ENCODE measurements at places on chromosomes 1 and 21. TPM values are rescaled to one million over a fixed set of nuclear protein-coding genes. Genes with fewer than 3 reads are reported as not detected.

SERPINC1 gene
- 0.82 TPM for polyA plus RNA-seq

FCN3 gene
- polyA plus RNA-seq: 240 TPM

CYP4B1 gene
- polyA plus RNA-seq: 4.8 TPM

- no peak for DNase-seq
- no peaks in the 10 kb centered on the region for H3K27me3 ChIP-seq
- H3K4me1 ChIP-seq: peaks cover 2% of the 10 kb centered on the region
Measured at GRCh38 chr1:165629151-165629550, 1.9 kb upstream of the MGST3 start.

- H3K4me1 ChIP-seq: no peaks in the 10 kb centered on the region
- no peaks in the 10 kb centered on the region for H3K27me3 ChIP-seq
- H3K36me3 ChIP-seq: no peaks in the 10 kb centered on the region
- peak; percentile 86 for DNase-seq
- no peak overlapping the region for H3K4me3 ChIP-seq
Measured at GRCh38 chr1:203117611-203118575, 9.6 kb upstream of the ADORA1 start.

DNA sequence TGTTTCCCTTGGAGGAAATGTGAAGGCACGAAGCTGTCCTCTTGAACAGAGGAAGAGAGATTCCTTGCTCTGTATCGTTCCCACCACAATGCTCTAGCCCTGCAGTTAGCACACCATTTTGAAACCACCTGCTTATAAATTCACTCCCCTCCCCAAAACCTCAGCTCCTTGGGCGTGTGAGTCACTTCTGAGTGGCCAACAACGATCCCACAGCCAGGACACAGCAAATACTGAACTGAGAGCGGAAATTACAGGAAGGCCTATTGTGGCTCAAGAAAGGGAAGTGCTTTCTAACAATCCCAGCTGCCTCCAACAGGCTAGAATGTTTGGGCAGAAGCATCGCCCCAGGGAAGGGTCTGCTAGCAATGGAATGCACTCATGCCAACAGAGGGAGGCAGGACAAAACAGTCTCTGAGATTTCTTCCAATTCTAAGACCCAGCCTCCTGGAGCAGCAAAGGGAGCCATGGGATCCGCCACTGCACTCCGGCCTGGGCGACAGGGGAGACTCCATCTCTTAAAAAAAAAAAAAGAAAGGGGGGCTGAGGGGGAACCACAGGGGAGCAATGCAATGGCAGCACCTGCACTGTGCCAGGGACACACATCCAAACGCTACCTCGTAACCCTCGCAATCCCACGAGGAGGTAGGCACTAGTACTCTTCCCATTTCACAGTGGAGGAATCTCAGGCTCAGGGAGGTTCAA, 1.9 kb downstream of the TMEM53 start:
- peaks cover 25% of the 10 kb centered on the region for H3K4me1 ChIP-seq
- H3K27me3 ChIP-seq: no peaks in the 10 kb centered on the region
- peak overlapping the region; percentile 45 for H3K27ac ChIP-seq
- no peak overlapping the region for H3K4me3 ChIP-seq
- no peak for DNase-seq

DNA sequence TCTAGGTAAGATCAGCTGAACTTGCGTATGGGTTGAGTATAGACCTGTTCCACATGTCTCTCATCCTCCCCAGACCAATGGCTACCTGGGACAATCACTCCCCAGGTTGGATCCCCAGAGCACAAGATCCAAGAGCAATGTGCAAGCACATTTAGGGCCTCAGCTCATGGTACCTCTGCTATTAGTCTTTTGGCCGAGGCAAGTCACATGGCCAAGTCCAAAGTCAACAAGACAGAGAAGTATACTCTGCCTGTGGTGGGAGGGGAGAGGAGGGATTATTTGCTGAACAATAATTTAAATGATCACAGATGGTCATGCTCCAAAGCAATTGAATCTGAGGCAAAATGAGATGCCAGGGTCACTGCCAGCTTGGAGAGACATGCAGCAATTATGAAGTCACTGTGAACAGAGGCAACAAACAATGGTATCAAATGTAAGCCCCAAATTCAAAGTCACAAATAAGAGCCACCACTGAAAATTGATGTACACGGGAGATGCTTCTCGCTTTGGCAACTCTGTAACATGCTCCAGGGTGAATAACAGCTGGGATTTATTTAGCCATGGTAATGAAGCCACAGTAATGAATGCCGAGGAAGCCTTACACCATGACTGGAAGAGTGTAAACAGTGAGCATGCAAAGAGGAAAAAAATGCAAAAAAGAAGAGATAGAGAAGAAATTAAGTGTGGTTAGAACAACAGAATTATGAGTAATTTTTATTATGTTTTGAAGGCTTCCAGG, 149.1 kb downstream of the ZNF281 start:
- H3K27ac ChIP-seq: no peak overlapping the region
- H3K27me3 ChIP-seq: no peaks in the 10 kb centered on the region
- H3K4me3 ChIP-seq: no peak overlapping the region
- no peak for DNase-seq

GRCh38 chr1:4115191-4115900, 215.3 kb upstream of the C1orf174 start:
- H3K4me3 ChIP-seq: no peak overlapping the region
- H3K4me1 ChIP-seq: no peaks in the 10 kb centered on the region
- H3K27me3 ChIP-seq: no peaks in the 10 kb centered on the region
- no peaks in the 10 kb centered on the region for H3K36me3 ChIP-seq

DNA sequence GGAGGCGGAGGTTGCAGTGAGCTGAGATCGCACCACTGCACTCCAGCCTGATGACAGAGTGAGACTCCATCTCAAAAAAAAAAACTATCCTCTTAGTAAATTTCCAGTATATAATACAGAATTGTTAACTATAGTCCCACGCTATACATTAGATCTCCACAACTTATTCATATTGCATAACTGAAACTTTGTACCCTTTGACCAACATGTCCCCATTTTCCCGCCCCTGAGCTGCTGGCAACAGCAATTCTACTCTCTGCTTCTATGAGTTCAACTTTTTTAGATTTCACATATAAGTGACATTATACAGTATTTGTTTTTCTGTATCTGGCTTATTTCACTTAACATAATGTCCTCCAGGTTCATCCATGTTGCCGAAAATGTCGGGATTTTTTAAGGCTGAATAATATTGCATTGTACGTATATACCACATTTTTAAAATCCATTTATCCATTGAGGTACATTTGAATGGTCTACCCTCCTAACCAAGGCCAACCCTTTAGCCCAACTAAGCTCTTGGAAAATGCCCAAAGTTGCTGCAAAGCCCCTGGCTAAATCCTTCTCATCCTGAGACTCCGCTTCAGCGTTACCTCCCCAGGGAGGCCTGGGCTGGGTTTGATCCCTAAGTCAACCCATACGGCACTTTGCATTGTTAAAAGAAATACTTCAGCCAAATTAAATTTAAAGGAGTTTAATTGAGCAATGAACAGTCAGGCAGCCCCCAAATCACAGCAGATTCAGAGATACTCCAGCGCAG, 34.2 kb downstream of the NEK2 start:
- no peaks in the 10 kb centered on the region for H3K27me3 ChIP-seq
- no peak overlapping the region for H3K27ac ChIP-seq
- no peaks in the 10 kb centered on the region for H3K4me1 ChIP-seq
- no peak overlapping the region for H3K4me3 ChIP-seq

GRCh38 chr1:41864471-41865040, 54.2 kb downstream of the HIVEP3 start:
- no peak overlapping the region for H3K27ac ChIP-seq
- no peak overlapping the region for H3K4me3 ChIP-seq
- no peaks in the 10 kb centered on the region for H3K4me1 ChIP-seq
- no peaks in the 10 kb centered on the region for H3K27me3 ChIP-seq

DNA sequence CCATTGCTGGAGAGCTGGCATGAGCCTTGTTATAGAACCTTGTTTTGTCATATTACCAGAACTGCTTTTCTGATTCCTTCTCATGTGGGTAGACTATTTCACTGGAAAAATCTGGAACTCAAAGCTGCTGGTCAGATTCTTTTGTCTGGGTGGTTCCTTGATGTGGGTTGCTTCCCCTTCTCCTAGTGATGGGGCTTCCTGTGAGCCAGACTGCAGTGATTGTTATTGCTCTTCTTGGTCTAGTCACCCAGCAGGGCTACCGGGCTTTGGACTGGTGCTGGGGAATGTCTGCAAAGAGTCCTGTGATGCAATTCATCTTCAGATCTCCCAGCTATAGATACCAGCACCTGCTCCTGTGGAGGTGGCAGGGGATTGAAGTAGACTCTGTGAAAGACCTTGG, 59.4 kb downstream of the GPR137B start:
- H3K4me1 ChIP-seq: no peaks in the 10 kb centered on the region
- DNase-seq: no peak
- H3K36me3 ChIP-seq: peaks cover 2% of the 10 kb centered on the region
- no peak overlapping the region for H3K27ac ChIP-seq

- no peak for DNase-seq
- no peaks in the 10 kb centered on the region for H3K4me1 ChIP-seq
- H3K4me3 ChIP-seq: no peak overlapping the region
- H3K36me3 ChIP-seq: no peaks in the 10 kb centered on the region
- H3K27me3 ChIP-seq: no peaks in the 10 kb centered on the region
Measured at GRCh38 chr1:232012773-232013386, 386.3 kb downstream of the DISC1 start.
